ENCODE measurements at places on chromosomes 4 and X.

- DNase-seq, result peak; percentile 62
Measured at GRCh38 chr4:16264798-16265197, 38.5 kb upstream of the TAPT1 start.

- DNase-seq, result no peak
Measured at GRCh38 chr4:184396570-184397515, 77.5 kb downstream of the IRF2 start.

DNA sequence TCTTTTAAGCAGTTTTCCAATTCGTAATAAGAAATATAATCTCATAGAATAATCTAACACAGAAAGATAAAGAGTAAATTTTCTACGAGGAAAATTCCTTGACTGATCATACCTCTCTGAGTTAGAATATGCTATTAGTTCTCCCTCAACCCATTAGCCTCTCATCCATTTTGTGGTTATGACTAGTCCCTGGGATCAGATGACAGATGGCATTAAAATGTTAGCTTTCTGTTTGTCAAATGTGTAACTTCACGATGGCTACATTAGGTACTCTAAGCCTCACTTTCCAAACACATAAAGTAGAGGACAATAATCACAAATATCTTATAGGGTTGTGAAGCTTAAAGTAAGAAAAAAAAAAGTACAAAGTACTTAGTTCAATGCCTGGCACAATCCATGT lies 112.2 kb downstream of the ZAR1 start:
- no peak for DNase-seq

DNA sequence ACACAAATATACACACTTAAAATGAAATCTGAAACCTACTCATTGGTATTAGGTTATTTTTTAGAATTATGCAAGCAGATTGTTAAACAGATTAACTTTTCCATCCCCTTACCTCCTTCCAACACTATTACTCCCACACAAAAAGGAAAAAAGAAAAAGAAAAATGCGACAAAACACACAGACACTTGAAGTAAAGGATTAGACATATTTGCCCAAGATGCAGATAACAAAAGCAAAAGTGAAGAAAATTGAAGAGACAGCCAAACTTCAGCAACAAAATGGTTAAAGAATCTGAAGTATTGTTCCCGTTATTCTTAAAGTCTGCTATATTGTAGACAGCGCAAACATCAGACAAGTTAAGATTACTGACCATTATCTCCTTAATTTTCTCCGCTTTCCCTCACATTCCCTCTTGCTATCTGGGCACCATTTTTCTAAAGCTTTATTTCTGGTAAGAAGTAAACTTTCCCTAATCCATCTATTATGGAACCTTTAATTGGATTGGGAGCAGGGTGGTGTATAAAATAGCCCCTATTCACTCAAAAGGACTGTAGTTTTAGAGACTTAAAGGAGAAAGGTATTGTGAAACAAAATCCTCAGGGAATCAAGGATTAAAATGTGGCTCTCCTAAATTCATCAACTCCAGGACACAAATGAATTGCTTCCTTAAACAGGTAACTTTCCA lies 34.7 kb upstream of the MAB21L2 start:
- no peak for DNase-seq

GRCh38 chr4:64520421-64520820 lies 111.2 kb upstream of the TECRL start:
- DNase-seq, result no peak

DNA sequence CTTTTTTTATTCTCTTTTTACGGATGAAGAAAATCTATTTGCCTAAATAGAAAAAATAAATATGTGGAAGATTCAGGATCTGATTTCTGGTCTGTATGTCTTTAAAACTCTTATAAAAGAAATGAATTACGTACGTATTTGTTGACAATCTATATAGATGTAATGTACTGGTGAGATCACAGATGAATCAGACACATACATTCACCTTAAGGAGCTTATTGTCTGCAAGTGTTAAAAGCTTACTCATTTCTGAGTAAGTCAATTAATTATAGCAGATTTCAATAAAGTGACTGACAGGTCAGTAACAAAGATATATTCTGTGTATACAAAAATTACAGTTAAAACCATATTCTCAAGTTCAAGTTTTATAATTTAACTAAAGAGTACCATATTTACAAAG lies 66.6 kb upstream of the NAF1 start:
- no peak for DNase-seq

DNA sequence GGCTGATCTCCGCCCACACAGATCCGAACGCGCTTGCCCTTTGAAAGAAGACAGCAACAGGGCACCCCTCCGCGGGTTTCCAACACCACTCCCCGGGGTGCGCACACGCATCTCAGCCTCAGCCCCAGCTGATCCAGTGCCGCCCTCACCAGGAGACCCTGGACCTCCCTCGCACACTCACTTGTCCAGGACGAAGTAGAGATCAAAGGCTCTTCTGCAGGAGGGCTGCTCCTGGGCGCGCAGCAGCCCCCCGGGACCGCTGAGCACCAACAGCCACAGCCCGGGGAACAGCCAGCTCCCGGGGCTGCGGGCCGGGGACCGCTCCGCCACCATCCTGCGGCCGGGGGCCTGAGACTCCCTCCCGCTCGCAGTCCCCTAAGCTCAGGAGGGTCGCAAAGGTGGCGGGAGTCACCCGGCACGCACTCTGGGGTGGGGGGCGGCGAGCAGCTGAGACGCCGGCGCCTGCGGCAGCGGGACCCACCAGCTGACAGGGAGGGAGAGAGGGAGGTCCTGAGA lies 743 bp downstream of the ANTXR2 start:
- peak; percentile 70 for DNase-seq

DNA sequence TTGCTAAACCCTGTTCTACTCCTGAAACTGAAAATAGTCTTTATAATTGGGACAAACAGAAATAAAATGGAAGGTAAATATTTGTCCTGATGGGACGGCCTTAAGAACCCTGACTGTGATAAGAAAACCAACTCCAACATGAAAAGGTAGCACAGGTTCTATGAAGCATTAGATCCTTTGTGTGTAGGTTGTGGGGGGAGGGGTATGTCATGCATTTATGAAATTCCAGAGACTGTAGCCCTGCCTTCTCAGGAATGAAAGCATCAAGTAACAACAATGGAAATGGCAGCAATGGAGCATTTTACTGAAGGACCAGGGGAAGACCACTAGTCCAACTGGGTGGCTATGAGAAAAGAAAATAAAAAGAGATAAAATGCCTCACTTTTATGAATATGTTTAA lies 23.9 kb downstream of the CXXC4 start:
- no peak for DNase-seq

- no peak for DNase-seq
Measured at GRCh38 chr4:79272761-79273160, 53.1 kb downstream of the NAA11 start.

DNA sequence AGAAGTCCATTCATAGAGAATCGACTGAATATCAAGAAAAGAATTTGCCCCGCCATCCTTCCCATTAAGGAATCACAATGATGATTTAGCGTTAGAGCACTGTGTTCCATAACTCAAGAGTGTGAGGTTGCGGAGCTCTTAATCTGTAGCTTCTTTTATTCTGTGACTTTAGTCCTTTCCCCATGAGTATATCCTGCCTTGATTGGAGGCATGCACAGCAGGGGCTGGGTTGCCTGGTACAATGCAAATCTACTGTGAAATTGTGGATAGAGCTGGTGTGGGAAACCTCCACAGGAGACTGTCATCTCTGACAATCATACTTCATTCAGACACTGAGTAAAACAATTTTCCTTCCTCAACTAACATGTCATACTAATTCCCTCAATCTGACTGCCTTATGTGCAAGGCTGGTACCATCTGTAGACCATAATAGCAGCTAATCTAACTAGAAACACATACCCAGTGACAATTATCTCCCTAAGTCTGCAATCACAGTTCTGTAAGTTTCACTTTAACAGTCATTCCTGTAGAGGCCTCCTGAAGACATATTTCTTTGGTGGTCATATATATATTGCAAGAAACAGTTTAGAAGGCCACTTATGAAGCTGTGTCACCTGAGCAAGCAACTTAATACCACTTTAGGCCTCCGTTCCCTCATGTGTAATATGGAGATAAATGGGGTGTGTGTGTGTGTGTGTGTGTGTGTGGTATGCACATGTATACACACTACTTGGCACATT lies 355.2 kb upstream of the FAM241A start:
- DNase-seq, result no peak

- DNase-seq, result no peak
Measured at GRCh38 chr4:14149176-14150053, 521.9 kb upstream of the BOD1L1 start.

GRCh38 chr4:151626228-151626627 lies 134.6 kb downstream of the GATB start:
- DNase-seq, result no peak

- no peak for DNase-seq
Measured at GRCh38 chrX:49310371-49310770, 6.9 kb downstream of the GAGE10 start.
